ENCODE measurements at places on chromosomes 6 and 20.

GRCh38 chr6:135798751-135799515, 52.6 kb upstream of the PDE7B start:
- DNase-seq, result no peak

DNA sequence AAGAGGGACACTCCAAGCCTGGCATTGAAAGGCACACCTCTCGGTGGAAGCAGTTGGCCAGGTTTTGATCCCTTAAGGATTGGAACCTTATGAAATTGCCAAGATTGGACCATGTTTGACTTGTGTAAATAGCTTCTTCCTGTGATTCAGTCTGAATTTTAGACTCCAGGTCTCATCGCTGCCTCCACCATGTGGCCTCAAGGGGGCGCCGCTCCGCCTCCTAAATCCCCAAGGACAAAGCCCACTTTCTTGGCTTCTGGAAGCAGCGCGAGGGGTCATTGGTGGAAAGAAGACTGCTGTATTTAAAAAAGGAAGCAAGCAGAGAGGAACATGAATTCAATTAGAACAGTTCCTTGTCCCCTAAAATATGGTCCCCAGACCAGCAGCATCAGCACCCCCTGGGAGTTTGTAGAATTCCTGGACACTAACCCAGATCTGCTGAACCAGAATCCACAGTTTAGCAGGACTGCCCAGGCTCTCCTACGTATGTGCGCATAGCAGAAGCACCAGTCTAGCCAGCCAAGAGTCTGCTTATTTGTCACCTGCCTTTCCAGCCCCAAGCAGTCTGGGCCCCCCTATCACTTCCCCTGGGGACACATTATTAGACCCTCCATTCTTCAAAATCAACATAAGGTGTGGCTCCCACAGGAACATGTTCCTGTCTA, 108.5 kb downstream of the LY86 start:
- no peak for DNase-seq

DNA sequence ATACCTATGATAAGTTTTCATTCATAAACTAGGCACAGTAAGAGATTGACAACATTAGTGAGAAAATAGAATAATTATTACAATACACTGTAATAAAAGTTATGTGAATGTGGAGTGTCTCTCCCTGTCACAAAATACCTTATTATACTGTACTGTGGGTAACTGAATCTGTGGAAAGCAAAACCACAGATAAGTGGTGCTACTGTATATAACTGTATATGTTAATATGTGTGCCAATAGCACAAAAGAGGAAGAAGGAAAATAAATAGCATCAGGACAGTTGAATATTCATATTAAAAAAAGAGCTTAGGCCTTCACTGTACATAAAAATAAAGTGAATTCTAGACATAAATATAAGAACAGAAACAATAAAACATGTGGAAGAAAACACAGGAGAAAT, 243.5 kb downstream of the CDKAL1 start:
- no peak for DNase-seq

GRCh38 chr6:84059082-84059481, 25.5 kb downstream of the MRAP2 start:
- no peak for DNase-seq

GRCh38 chr6:148446681-148447080, 104.0 kb downstream of the SASH1 start:
- DNase-seq, result no peak

DNA sequence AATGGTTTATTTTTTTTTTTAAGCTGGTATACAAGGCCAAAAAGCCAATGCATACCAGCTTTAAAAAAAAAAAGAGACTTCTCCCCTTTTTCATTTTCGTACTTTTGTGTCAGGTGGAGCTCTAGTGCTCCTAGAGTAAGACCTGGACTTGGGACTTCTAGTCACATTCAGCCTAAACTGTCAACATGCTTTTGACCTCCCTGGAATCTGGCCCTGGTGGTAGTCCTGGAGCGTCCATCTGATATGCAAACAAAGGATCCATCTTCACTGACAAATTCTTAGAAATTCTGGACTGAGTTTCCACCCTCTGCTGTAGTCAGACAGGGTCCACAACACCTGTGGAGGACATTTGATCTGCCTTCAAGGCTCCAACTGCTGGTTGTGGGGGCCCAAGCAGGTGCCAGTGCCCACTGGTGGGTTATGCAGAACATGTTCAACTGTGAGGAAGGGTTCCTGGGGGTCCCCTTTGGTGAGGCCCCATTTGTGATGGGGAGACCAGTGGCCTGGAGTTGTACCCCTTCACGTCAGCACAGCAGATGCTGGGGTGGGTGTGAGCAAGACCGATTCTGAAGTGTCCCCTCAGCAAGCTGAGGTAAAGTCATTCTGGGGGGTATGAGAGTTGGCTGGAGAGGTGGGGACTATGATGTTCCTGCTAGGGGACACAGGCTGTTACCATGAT, 12.6 kb upstream of the PCMTD2 start:
- no peak for DNase-seq

GRCh38 chr6:134422426-134423231, 104.7 kb upstream of the SGK1 start:
- DNase-seq, result no peak

DNA sequence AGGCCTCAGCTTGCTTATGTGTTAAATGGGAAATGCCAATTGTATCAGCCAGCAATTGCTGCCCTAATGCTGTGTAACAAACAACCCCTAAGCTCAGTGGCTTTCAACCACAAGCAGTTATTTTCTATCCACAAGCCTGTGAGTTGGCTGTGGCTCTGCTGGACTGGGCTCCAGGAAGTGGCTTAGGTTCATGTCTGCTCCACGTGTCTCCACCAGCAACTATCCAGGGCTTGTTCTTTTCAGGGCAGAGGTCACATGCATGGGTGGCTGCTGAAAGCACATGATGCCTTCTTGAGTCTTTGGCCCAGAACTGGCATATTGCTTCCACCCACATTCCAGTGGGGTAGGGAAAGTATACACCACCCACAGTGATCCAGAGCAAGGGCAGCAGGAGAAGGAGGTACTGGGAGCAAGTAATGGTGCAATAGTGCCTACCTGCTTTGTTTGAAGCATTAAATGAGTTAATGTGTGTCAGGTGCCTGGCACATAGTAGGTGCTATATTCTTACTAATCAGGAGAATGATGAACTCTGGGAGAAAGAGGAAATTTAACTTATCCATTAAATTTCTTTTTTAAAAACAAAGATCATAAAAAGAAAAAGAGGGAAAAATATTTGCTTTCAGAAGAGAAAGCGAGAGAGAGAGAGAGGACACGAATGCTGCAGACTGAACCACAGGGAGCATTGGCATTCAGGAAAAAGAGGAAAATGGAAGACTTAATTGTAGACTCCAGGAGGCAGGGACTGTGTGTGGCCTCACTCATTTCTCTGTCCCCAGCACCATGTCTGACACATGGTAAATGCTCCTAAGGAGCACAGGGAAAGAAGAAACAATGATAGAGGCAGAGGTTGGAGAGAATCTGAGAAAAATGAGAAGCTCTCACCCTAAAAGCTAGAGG, 25.2 kb upstream of the RNF24 start:
- no peak for DNase-seq

DNA sequence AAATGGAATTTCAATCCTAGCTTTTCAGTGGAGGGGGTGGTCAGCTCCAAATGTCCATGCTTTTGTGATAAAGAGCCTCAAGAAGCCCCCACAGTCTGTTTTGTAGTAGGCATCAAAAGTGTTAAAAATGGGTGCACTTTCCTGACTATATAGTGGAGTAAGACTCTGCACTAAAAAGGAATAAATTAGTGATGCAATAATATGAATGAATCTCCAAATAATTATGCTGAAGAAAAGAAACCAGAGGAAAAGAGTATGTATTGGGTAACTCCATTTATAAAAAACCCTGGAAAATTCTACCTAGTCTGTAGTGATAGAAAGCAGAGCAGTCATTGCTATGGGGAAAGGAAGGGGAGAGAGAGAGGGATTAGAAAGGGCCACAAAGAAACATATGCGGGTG, 310.4 kb upstream of the SUPT3H start:
- DNase-seq, result no peak

DNA sequence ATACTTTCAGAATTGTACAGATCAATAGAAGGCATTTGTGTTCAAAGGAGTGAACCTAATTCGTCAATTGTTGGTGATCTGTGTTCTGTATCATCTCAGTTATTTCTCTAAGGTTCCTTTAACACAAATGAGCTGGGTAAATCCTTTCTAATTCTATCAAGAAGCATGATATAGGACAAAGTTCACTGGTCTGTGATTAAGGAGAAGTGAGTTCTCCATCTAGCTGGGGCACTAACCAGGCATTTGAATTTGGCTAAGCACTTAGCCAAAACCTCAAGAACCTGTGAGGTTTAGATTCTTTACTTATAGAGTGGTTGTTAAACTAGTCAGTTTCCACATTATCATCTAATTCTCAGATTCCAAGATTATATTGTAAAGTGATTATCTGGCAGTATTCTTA, 50.3 kb downstream of the DOP1A start:
- no peak for DNase-seq

DNA sequence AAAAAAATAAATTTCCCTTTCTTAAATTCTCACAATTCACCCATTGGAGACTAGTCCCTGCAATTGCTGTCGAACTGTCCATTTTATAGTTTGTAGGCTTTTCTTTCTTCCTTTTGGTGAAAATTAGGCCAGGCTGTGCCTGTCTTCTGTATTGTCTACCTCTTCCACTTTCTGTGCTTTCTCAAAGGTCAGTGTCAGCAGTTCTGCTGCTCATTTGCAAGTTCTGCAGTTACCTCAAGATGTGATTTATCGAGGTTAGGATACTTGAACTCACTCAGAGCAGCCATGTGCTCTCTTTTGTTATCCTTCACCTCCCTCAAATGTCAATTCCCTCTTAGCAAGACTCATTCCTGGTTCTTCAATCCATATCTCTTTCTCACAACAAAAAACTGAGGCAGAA, 179.1 kb downstream of the SLC35F1 start:
- no peak for DNase-seq

GRCh38 chr6:114556846-114557488, 214.1 kb upstream of the HS3ST5 start:
- DNase-seq, result no peak

DNA sequence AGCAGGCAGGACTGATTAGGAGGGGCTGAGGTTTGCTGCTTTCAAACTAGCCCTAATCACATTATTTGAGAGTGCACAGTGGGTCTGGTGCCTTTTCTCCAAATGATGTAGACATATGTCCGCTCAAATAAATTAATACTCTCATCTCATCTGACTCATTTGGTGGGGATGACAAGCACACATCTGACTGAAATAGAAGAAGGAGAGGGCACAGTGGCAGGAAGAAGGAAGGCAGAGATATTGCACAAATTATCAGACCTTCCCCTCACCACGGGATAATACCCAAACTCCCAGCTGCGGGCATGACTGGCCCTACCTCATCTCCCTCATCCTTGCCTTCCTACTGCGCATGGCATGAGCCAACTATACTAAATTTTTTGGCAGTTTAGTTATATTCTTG, 33.9 kb upstream of the TNFRSF21 start:
- no peak for DNase-seq

- DNase-seq, result no peak
Observed at GRCh38 chr6:88584581-88585275, 378.7 kb downstream of the RNGTT start.

GRCh38 chr6:93787841-93788240, 368.5 kb upstream of the EPHA7 start:
- DNase-seq, result no peak

GRCh38 chr6:14630016-14630415, 512.4 kb downstream of the CD83 start:
- no peak for DNase-seq

GRCh38 chr6:113873043-113873667, 16.0 kb downstream of the MARCKS start:
- no peak for DNase-seq

DNA sequence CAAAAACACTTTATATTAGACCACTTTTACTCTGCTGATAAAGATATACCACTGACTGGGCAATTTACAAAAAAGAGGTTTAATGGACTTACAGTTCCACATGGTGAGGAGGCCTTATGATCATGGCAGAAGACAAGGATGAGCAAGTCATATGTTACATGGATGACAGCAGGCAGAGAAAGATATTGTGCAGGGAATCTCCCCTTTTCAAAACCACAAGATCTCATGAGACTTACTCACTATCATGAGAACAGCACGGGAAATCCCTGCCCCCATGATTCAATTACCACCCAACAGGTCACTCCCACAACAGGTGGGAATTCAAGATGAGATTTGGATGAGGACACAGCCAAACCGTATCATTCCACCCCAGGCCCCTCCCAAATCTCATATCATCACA, 1383.8 kb upstream of the MAP3K7 start:
- DNase-seq, result no peak

DNA sequence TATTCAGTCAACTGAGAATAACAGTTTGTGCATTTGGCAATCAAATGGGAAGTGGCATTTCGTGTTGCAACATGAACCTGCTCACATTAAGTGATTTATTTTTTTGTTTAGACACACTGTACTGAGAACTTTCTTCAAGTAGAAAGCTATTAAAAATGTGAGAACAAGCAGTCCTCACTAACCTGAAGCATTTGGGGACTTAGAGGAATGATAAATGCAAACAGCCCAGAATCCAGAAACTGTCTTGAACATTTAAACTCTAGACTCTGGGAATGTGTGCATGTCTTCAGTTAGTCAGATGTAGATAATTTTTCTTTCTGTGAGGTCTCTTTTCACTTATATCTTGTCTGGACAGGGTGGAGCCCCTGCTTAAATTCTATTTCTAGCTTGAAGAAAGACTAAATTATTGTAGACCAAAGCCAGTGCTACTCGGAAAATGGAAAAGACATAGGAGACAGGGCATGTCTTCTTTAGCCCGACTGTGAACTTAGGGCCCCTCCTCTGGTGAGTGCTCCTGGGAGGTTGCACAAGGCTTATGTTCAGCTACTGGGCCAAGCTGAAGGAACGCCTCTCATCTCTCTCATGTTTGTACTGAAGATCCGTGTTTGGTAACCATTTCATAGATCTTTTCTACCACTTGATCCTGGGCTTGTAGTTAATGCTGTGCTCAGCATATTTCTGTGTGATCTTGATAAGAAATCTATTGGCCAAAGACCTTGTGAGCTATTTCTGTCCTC, 70.1 kb downstream of the SLX4IP start:
- DNase-seq, result no peak

GRCh38 chr6:135043364-135043763, 11.3 kb downstream of the HBS1L start:
- no peak for DNase-seq

DNA sequence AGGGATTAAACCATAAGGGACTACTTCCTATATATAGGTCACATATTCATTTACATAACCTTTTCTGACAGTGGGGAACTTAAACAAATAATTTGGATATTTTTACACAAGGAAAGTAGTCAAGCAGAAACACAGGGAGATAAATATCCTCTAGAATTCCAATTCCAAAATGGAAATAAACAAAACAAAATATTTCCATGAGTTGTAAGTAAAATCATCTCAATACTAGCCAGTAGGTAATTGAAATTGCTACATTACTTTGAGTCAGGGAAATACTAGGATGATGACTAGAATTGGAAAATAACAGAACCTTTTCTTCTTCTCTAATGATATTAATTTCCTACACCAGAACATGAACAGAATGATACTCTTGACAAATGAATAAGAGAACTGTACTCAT, 1308.1 kb upstream of the GJE1 start:
- no peak for DNase-seq
